Stimulated activated CD4-positive, alpha-beta T cell treated with anti-CD3 and anti-CD28 coated beads, Interleukin-1b, Interleukin-23, amount 100 ng/mL, for 4 hours (primary cell): ENCODE measurements at places on chromosomes 5 and 9.

DNA sequence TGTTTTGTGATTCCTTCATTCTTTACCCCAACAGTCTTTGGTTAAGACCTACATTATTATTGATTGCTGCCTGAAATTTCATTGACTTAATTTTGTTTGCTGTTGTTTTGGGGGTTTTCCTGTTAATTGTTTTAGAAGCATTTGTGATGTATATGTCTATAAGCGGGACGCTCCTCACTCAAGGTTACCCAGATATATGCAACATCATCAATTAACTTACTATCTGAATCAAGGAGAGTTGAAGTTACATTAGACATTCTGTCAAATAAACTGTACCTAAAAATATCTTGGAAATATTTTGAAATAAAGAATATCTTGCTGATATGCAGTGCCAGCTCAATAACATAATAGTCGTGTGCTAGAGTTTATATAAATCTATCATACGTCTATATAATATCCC, 125.9 kb upstream of the CDH18 start:
- no peak for DNase-seq

DNA sequence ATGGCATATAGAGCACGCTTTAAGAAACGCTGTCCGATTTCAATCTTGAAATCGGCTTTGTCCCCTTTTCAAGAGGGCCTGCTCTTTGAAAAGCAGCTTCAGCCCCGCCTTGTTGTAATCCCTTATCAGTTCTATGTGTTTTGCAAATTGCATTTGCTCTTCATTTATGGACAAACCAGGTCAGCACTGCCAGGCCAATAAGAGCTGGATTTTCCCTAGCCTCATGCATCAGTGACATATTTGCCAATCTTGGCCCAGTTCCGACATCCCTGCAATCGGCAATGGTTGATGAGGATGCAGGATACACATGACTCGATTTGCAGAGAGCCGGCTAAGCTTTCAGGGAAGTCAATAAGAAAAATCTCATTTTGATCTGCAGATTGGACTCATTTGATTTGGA, 529.1 kb upstream of the CLINT1 start:
- DNase-seq, result no peak

DNA sequence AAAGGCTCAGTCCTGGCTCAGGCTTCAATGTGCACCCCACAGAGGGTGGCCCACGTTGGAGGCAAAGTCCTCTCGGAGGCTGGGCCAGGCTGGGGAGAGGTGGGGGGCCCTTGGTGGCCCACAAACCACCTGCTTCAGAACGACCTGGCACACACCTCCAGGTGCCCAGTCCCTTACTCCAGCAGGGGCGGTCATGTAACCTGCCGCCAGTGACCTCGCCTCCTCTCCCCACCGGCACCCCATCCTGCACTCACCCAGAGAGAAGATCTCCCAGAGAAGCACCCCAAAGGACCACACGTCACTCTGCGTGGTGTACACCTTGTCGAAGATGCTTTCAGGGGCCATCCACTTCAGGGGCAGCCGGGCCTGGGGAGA, 22.5 kb upstream of the SCGB3A1 start:
- no peak for DNase-seq

- no peak for DNase-seq
Measured at GRCh38 chr5:147483961-147484707, 25.7 kb downstream of the DPYSL3 start.

- DNase-seq, result no peak
Measured at GRCh38 chr9:89658931-89659330, 54.1 kb downstream of the GADD45G start.

GRCh38 chr5:147481874-147482705, 27.8 kb downstream of the DPYSL3 start:
- DNase-seq, result no peak

DNA sequence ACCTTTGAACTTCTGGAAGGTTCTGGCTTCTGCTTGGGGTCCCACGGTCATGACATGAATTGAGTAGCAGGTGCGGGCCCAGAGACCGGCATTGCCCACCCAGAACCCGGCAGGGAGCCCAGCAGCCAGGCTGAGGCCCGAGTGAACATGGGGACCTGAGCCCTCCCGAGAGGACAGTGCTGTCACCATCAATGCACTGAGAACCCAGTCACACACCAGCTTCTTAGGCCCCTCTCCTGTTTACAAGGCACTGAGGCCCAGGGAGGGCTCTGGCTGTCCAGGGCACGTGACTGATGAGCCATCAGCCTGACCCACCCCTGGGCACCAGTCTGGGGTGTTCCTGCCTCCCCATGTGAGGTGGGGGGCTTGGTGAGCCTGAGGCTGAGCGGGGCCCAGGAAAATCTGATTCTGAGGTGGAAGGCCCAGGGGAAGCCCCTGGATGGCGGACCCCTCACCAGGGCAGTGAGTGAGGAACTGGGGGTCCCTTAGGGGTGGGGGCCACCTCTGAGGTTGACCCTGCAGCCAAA, 60.3 kb upstream of the RNU6ATAC start:
- no peak for DNase-seq
